Sigmoid colon (tissue), 7 donors: ENCODE measurements at places on chromosomes 3 and 15. TPM values are rescaled to one million over a fixed set of nuclear protein-coding genes. Genes with fewer than 3 reads are reported as not detected.
A peak's percentile ranks its signal among the peaks of the same experiment; 100 is the strongest.

DNA sequence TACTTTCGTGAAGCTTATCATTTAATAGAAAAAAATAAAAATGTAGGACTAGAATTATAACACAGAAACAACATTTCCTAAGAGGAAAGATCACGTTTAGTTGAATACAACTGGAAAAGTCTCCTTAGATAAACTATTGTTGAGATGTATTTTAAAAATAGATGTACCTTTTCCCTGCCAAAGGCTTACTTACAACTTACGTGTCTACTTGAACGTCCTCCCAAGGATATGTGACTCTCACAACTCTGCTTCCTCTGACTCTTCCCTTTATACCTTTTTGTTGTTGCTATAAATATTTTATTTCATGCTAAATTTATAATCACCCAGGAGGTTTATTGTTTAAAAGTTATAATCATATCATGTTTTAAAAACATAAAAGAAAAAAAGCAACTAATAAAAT lies 908.0 kb upstream of the ROBO1 start:
- no peak for DNase-seq

- no peak for DNase-seq
These were observed 43.4 kb downstream of the SNAPC5 start for GRCh38 chr15:66454143-66454542.

- no peak for DNase-seq
These were observed 25.8 kb downstream of the ARHGEF3 start for GRCh38 chr3:56775838-56776555.

The TF gene
- under 0.01 TPM for polyA plus RNA-seq

DNA sequence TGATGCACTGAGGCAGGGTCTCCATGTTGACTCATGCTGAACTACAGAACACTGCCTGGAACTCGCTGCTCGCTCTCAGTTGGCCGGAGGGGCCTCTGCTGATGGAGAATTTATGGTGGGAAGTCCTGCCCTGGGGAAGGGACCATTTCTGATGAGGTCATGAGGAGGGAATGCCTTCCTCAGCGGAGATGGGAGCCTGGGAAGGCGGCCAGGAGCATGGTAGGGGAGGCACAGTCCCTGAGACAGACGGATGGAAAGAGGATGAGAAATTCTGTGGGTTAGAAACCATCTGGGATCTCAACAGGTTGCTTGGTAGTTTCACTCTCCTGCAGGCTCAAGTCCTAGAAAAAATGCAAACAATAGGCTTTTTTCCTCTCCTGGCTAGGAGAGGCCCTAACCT lies 56.8 kb upstream of the TPM1 start:
- DNase-seq: no peak

The ITIH1 gene
- polyA plus RNA-seq: not detected

DNA sequence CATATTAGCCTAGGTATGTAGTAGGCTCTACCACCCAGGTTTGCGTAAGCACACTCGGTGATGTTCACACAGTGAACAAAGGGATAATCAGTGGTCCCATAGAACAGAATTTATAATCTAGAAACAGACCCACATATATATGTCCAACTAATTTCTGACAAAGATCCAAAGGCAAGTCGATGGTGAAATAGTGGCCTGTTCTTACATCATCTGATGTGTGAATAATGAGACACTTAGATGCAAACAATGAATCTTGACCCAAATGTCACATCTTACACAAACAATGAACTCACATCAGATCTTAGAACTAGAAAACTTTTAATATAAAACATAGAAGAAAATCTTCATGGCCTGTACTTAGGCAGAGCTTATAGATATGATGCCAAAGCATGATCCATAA lies 17.6 kb upstream of the TM2D3 start:
- DNase-seq: no peak

The CEMIP gene
- polyA plus RNA-seq: 0.23 TPM

DNA sequence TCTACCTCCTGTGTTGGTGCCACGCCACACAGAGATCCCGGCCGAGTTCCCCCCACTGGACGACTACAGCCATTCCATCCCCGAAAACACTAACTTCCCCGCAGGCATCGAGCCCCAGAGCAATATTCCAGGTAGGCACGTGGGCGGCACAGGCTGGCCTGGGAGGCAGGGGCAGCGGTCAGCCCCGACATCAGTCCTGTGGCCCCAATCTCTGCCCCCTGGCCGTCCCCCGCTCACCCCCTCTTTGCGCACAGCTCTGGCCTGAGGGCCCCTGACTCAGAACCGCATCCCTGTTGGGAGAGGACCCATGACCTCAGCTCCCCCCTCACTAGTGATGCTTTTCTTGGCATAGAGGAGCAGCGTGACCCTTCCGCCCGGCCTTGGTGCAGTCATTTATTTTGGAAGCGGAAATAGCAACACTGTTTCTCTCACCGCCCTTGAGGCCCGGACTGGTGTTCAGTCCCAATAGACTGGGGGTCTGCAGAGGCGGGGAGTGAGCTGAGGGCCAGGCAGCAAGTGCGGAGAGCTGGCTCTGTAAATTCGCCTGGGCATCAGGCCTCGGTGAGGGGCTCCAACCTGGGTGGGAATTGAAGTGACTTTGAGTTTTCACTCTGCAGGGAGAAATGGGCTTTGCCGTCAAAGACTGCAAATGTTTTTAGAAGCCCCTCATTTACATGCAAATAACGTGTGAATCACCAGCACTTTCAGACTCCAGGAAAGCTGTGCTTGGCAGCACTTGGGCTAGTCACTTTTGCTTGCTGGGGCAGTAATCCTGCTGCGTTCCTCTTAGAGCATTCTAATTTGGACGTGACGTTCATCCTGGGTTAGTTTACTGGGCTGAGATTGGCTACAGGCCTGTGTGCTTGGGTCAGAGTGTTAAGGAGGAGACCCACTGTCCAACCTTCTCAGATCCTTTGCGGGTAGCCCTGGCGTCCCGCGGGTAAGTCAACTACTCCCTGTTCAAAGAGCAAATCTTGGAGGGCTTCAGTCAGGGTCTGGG lies 88.9 kb downstream of the AAGAB start:
- peak; percentile 60 for DNase-seq

DNA sequence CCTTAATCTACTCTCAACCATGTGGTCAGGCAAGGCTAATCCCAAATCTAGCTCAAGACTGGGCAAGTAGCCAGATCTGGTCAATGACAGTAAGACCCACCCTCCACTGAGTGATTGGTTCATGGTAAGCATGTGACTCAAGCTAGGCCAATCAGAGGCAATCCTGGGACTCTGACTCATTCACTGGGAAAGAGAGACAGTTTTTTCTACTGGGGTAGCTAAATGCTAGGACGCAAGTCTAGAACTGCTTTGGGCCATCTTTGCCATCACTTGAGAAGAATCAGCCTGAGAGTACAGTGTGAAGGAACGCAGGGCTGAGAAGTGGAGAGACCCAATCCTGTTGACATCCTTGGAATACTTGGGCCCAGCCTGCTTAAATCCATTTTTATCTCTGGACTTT lies 9.4 kb upstream of the RAD18 start:
- no peak for DNase-seq

- DNase-seq: no peak
These were observed 5.6 kb upstream of the PYDC2 start for GRCh38 chr3:191455257-191455952.

DNA sequence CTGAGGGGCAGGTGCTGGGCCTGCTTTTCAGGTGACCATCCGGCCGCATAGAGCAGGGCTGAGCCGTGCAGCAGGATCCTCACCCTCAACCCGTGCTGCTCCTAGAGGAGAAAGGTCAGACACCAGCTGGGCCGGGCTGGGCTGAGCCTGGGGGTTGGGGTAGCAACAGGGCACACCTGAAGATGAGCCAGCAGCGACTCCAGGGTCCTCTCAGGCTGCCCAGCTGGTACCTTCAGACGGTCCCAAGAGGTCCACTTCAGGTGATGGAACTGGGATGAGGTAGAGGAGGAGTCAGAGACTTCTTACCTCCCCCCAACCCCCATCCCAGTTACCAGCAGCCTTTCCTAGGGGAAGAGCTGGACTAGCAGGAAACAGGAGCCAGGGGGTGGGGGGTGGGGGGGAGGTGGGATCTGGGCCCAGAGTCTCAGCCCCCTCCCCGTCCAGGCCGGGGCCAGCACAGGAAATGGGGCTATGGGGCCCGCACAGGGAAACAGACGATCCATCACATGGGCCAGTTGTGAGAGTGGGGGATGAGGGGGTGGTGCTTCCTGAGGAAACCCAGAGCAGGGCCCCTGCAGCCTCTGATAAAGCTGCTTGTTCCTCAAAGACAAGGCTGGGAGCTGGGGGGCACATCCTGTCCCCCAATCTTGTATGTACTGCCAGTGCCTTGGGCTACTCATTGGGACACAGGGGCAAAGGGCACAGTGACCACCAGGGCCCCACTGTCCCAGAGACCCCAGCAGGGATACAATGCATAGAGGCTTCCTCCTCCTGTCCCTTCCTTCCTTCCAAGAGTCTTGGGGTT lies 3.0 kb downstream of the INKA1 start:
- peak; percentile 70 for DNase-seq

The CHRFAM7A gene
- 0.60 TPM for polyA plus RNA-seq

The CCDC12 gene
- 77.5 TPM for polyA plus RNA-seq

DNA sequence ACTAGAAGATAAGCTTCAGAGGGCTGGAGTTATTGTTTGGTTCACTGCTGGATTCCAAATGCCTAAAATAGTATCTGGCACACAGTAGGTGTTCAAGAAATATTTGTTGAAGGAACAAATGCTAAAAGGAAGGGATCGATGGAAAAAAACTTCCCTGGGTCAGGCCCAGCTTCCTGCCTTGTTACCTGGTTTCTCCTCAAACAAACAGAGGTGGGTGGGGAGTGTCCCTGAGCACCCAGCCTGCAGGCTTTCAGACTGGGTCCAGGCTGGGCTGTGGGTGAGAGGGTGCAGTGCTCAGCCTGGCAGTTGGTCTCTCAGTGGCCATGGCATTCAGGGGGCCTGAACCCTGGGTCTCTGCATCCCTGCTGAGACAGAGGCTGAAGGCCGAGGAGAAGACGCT lies 14.4 kb upstream of the STRA6 start:
- no peak for DNase-seq

The PROK2 gene
- polyA plus RNA-seq: 1.2 TPM

DNA sequence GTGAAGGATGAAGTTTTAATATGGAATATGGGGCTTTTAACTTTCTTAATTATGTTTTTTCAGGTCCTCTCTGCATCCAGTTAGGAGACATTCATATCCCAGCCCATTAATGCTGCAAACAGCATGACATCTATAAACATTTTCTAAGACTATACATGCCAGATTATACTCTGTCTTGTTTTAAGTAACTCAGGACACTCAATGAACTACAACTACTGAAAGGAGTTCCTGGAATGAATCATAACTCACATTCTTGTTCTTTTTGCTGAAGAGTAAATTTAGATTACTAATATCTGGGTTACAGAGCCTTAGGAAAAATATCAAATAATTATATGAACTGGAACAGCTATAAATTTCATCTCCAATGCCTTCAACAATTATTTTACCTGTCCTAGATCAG lies 167.4 kb downstream of the STAG1 start:
- no peak for DNase-seq

The MEX3B gene
- polyA plus RNA-seq: 1.2 TPM

DNA sequence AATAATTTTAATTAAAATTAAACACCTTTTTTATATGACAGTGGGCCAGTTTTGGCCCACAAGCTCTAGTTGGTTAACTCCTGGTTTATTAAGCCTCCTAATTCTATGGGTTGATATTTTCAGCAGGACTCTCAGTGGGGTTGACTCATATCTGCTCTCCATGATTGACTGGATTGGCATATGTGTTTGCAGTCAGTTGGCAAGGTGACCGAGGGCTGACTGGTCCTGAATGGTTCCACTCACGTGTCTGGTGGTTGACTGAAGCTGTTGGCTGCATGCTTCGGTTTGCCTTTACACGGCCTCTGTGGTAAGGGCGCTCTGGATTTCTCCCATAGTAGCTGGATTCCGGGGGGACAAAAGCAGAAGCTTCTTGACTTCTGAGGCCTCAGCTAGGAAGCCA lies 65.3 kb upstream of the ZNF280D start:
- DNase-seq: no peak
